ENCODE measurements at places on chromosomes 16 and 17.

GRCh38 chr16:50696126-50696525, 2.7 kb downstream of the NOD2 start:
- no peak for DNase-seq

- no peak for DNase-seq
Measured at GRCh38 chr17:76548378-76549214, 8.8 kb downstream of the PRCD start.

GRCh38 chr17:55571095-55571494, 59.8 kb upstream of the SMIM36 start:
- DNase-seq = no peak

- DNase-seq = peak; percentile 76
Measured at GRCh38 chr17:27294689-27295630, 1.0 kb downstream of the WSB1 start.

GRCh38 chr17:21510686-21511362, 134.7 kb downstream of the KCNJ12 start:
- no peak for DNase-seq

GRCh38 chr17:63549289-63549945, 860 bp upstream of the DCAF7 start:
- no peak for DNase-seq
